KG1 (cell line): ENCODE measurements at places on chromosomes 7 and 10.

DNA sequence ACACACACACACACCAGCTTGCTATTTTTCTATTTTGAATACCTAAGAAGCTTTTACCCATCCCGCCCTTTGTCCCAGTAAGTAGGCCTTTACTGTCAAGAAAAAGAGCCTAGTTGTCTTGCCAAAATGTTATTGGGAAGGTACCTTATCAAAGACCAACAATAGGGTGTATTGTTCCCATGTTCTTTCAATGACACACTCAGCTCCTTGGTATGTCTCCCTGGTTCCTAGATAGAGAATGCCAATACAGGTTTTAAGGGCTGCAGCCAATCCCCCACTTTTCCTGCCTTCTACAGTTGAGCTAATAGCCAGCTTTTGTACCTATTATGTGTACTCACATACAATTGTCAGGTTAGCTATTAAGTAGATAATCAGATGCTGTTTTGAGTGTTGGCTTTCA is 92.0 kb upstream of the LRRTM3 start:
- DNase-seq, result no peak

DNA sequence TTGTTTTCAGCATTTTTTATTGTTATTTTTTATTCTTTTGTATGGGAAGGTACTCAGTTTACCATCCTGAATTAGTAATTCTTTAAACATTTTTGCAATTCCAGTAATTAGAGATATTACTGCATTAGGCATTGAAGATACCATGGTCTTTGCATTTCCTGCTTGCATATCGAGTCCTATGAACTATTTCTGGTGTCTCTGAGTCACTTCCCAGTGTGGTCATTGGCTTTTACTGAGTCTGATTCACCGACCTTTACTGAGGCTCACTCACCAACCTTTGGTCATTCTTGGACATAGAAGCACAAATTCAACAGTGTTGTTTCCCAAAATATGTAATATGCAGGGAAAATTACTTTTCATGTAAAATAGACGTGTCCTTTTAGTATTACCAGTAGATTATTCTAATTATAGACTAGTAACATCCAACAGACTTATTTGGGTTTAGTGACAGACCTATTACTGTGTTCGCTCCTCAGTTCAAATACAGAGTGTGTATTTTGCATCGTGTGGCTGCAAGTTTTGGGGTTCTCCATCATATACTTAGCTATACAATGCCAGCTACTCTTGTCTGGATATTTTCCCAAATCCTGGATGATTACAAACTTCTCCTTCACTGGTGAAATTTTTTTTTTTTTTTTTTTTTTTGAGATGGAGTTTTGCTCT is 180.7 kb upstream of the PRSS1 start:
- DNase-seq, result no peak

- DNase-seq, result no peak
Measured at GRCh38 chr7:45696476-45696875, 122.3 kb downstream of the ADCY1 start.

GRCh38 chr7:100865372-100865911 is 1.7 kb upstream of the TRIP6 start:
- no peak for DNase-seq

DNA sequence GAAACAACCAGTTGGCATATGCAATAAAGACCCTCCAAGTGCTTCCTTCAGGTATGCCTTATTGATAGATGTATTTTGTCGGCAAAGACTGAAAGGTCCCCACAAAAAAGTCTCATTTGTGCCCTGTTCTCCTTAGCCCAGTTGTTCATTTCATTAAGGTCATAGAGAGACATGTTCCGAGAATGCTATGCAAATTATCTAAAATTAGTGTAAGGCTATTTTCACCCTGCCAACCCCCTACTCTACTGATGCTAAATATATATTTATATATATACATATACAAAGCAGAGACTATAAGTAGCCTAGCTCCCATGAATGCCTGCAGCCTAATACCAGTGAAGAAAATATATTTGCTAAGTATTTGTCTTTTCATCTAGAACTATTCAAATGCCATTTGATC is 96.7 kb upstream of the ADO start:
- no peak for DNase-seq

DNA sequence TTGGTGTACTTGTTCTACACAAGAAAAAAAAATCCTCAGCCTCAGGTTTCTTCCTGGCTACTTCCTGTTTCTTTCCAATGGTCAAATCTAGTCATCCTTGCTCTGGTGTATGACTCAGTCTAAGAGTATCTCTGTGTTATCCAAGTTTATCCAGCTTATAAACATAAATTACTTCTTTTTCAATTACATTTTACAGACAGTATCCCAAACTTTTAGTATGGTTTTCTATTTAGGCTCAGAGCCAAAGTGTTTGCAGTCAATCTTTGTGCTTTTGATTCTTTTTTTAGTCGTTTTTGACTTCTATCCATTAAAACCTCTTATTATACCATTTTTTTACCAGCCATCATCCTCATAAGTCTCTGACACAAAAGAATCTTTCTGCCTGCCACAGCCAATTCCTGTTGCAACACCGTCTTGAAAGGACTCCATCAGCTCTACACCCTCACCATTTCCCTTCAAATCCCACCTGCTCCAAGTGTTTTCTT is 294.6 kb downstream of the PTEN start:
- DNase-seq, result no peak

DNA sequence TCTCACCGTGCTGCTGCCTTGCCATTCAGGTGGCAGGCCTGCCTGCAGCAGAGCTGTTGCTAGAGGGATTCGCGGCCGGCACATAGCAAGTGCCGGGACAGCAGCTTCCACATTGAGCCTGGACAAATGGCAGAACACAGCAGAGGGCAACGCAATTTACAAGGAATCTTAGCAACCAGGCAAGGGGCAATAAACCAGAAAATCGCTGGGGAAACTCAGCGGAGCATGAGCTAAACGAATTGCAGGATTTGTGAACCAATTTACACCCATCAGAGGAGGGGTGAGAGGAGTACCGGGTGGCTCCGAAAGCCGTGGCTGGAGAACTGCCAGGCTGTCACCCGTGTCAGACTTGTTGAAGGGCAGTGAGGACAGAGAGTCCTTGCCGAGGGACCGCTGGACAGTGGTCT is 58.6 kb upstream of the LOXL4 start:
- DNase-seq, result no peak

DNA sequence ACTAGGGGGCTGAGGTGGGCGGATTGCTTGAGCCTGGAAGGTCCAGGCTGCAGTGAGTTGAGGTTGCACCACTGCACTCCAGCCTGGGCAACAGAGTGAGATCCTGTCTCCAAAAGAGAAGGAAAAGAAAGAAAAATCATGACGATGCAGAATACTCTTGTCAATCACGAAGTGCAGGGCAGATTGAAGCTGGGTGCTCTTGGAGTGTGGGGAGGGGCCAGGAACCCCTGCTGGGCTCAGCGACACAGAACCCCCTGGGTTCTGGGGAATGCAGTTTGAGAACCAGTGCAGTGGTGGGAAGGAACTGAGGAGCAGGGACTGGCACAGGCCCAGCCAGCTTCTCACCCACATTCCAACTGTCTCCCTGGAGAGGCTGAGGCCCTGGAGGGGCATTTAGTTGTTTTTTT is 10.8 kb upstream of the INTS1 start:
- no peak for DNase-seq

GRCh38 chr7:125279961-125280360 is 350.3 kb upstream of the POT1 start:
- no peak for DNase-seq

DNA sequence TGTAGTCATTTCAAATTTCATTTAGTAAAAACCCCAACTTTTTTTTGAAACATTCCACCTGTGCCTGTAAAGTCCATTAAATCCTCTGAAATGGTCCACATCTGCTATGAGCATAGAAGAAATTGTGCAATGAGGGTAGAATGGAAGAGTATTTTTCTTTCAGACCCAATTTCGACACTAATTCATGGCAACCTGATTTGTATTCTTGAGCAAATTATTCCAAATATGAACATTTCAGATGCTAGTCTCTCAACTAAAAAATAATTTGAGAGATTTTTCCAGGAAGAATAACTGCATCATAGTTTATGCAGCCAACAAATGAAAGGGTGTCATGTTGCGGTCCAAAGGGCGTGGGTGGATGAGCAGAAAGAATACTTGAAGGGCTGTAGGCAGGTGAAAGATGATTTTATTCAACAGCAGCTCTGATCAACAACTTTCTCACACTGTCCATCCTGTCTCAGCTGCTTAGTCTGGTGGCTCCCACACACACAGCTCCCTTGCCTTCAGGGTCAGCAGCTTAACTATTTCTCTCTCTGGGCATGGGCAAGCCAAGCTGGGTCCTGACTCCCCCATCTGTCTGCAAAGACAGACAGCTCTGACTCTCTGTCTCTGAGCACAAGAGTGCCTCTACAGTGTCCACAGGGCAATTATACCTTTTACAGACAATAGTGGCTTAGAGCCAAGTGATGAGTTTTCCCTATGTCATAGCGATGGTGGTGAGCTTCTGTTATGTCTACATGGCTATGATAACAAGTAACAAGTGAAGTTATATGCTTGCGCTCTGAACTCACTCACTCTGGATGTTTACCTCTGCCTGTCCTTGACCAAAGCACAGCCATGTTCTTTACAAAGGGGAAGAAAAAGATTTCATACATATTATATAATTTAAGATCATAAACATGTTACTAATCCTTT is 11.5 kb downstream of the STEAP2 start:
- DNase-seq, result no peak

GRCh38 chr10:79320820-79321493 is 26.3 kb upstream of the PPIF start:
- DNase-seq, result no peak

DNA sequence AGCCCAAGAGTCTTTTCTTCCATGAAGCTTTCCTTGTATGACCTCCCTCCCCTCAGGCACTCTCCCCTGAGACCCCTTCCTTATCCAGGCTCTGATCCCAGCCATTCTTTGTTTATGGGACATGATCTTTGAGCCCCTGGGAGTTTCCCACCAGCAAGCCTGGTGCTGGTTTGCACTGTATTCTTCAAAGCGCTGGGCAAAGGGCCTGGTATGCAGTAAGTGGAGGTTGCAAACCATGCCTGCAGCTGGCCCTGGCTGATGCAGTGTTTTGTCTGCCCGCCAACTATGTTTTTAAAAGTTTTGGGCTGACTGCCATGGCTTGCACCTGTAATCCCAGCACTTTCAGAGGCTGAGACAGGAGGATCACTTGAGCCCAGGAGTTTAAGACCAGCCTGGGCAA is 6.8 kb upstream of the NODAL start:
- DNase-seq, result no peak

DNA sequence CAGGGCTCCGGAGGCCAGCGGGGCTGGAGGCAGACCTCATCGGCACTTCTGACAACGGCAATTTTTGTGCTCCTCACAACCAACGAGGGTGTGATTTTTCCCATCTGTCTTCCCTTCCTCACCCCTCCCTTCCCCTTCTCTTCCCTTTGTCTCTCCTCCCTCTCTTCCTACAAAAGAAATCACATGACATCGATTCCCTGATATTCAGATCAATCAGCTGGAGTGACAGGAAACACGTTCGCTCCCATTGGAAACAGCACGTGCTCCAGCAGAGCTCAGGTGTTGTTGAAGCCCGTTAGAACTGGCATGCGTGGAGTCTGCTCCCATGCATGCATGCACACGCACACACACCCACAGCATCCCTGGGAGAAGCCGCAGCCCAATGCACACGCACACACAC is 222.4 kb downstream of the PTPRN2 start:
- no peak for DNase-seq

DNA sequence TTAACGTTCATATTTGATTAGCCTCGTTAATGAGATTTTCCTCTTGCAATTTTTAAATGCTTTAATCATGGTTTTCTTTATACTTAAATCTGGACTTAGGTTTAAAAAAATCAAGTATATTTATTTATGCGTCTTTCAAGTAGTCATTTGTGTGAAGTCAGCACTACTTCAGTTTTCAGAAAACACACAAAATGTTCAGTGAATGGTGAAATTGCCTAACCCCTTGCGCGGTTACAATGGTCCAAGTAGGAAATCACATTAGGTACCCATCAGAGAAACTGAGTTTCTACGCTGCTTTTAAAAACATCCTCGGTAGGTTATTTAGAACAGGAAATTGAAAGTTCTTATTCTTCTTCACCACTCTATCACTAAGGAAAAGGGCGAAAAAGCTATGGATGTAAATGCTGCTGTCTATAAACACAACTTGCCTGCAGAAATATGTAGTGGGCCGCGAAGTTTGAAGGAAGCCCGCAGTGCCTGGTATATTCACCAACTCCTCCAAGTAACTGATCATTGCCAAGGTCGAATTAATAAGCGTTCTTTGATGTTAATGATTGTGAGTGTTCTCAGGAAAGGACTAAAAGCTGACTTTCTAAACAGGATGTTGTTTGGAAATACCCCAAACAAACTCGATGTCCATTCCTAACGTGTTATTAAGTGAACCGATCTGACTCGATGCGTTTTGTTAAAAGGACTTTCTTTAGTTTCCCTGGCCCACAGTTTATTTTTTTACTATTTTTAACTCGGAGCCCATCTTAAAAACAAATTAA is 1.0 kb downstream of the SYPL1 start:
- no peak for DNase-seq

DNA sequence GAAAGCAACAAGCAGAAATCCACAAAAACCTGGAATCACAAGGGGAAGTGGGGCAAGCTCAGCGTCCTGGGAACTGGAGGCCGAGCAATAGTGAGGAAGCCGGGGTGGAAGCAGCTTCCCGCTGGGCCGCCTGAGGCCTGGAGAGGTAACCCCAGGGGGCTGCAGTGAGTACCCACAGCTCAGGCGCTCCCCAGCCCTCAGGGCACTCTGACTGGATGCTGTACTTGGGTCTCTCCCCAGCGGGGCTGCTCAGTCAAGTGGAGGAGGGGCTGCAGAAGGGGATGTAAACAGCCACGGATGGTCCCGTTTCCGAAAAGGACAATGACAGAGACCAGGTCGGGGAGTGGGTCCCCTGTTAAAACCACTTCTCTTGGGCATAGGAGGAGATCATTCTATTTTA is 50.3 kb downstream of the SLIT1 start:
- no peak for DNase-seq

DNA sequence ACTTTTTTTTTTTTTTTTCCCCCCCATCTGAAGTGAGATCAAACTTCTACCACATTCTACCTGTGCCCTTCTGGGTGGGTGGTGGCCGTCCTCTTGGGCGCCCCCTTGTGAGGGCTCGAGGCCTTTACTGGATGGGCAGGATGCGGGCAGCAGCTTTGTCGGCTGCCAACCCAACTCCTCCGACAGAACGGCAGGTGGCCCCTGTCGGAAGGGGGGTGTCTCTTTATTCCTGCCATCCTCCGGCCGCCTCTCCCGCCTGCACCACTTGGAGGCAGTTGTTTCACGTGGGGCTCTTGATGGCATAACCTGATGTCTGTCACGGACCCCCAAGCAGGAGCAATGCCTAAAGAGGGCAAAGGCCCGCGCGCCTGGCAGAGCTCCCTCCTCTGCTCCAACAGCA is 31.0 kb downstream of the AMZ1 start:
- DNase-seq, result peak; percentile 40

GRCh38 chr10:95526044-95526443 is 35.1 kb downstream of the SORBS1 start:
- DNase-seq, result no peak
